ENCODE measurements at places on chromosomes 12 and 14.
A peak's percentile ranks its signal among the peaks of the same experiment; 100 is the strongest.

GRCh38 chr14:84493779-84494178, 1036.2 kb upstream of the FLRT2 start:
- DNase-seq: no peak

- DNase-seq: peak; percentile 44
Measured at GRCh38 chr12:3041558-3042164, 35.5 kb upstream of the TSPAN9 start.

- no peak for DNase-seq
Measured at GRCh38 chr12:56781726-56782125, 18.6 kb downstream of the HSD17B6 start.

GRCh38 chr14:77302926-77303325, 17.8 kb downstream of the POMT2 start:
- no peak for DNase-seq

- no peak for DNase-seq
Measured at GRCh38 chr14:92677087-92677668, 71.2 kb downstream of the LGMN start.

GRCh38 chr12:52166672-52167071, 25.1 kb downstream of the KRT80 start:
- no peak for DNase-seq

- no peak for DNase-seq
Measured at GRCh38 chr12:5792343-5792742, 152.7 kb downstream of the ANO2 start.

DNA sequence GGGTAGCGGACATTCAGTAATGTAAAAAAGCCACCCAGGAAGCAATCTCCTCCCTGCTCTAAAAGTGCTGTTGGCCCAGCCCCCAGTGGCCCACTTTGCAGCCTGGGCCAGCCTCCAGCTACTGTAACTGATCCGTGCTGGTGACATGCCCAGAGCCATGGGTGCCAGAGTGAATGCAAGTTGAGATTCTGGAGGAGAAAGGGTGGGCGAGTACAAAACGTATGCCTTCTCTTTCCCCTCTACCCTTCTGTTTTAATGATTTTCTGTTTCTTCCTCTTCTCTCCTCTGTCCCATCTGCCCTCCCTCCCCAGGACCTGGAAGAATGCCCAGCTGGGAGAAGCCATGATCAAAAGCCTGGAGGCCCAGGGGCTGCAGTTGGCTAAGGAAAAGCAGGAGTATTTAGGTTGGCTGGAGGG, 16.9 kb downstream of the PLEKHD1 start:
- DNase-seq: no peak

GRCh38 chr12:45687081-45688015, 42.2 kb upstream of the ARID2 start:
- no peak for DNase-seq

GRCh38 chr14:49516286-49516685, 69.9 kb downstream of the RPS29 start:
- DNase-seq: no peak

- DNase-seq: peak; percentile 1
Measured at GRCh38 chr14:104117341-104118005, 20.9 kb upstream of the KIF26A start.

GRCh38 chr12:56980941-56981530, 23.6 kb upstream of the RDH16 start:
- DNase-seq: no peak

DNA sequence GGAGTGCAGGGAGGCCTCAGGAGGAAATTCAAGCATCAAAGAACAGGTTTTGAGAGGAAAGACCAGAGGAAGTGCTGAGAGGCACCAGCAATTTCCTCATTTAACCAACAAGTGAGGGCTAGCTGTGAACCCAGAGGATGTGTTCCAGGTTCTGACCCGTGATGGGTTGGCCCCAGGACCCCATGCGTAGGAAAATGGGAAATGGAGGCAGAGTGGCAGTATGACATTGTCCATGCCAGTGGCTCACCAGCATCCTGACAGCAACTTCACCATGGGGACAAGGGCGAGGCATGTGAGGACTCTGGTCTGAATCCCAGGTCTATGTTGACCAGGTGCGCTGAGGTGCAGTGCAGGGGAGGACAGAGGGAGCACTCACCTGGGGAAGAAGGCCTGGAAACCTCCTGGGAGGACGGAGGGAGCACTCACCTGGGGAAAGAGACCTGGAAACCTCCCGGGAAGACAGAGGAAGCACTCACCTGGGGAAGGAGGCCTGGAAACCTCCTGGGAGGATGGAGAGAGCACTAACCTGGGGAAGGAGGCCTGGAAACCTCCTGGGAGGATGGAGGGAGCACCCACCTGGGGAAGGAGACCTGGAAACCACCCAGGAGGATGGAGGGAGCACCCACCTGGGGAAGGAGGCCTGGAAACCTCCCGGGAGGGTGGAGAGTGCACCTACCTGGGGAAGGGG, 6.7 kb upstream of the CACNA2D4 start:
- DNase-seq: no peak

DNA sequence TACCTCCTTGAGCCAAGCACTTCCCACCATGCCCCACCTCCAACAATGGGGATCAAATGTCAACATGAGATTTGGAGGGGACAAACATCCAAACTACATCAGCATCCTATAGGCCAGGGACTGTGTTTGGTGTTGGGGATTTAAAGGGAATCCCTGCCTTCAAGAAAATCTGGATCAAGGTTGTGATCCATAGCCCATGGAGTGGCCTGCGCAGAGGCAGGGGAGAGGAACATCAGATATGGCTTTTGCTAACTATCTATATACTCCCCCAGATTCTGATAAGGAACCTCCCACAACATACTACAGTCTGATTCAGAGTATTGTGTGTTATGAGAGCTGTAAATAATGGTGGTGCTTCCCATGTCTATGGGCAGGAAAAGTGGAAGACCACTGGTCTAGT, 5.1 kb downstream of the KIF5A start:
- no peak for DNase-seq

DNA sequence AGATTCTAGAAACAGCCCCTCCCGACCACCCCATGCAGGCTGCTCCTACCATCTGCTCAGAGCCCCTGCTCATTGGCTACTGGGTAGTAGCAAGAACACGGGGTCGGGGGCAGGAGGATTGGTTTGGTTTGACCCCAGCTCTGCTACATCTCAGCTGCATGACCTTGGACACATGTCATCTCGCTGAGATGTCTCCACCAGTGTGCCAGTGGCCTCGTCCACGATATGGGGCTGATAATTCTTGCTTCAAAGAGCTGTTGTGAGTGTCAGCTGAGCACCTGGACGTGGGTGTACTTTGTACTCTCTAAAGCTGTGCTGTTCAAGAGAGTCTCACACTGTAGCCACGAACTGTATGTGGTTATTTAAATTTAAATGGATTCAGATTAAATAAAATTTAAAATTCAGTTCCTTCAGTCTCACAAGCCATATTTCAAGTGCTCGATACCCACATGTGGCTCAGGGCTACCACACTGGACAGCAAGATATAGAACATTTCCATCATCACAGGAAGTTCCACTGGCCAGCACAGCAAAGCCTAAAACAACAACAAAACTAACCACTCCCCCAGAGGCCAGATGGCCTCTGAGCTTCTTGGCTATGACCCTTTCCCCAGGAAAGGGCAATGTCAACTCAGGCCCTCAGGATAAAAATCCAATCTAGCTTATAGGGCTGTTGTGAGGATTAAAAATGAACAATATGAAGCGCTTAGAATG, 18.6 kb downstream of the LTBP2 start:
- no peak for DNase-seq

DNA sequence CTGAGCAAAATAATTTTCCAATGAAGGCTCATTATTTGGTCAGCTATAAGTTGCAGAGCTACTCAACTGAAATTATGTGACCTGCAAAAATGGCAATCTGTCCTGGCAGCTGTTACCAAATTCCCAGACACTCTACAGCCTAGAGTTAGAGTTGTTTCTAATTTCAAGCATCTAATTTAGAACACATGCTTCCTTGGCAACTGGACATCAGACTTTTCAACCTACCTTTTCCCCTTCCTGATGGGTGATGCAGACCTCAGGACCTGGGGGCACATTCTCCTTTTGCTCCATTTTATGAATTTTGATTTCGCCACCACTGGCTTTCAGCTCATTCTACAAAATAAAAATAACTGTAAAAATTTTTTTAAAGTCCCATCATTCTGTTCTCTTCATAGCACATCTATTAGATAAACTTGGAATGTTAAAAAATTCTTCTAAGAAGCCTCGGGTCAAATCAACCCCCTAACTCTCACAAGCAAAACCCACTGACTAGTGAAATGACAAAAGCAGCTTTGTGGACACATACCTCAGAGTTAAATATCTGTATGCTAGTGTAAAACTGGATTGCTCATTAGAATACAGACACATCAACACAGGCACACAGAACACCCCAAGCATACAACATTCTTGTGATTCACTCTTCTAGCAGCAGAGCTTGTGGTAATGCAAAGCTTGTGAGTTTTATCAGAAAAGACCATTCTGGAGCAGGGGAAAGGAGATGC, 33.5 kb upstream of the CERS5 start:
- no peak for DNase-seq

Data from stimulated activated CD4-positive, alpha-beta T cell treated with anti-CD3 and anti-CD28 coated beads, Interleukin-4, amount 100 ng/mL, for 1 hour (primary cell).